Fibroblast of skin of abdomen (primary cell): ENCODE measurements at places on chromosomes 13 and 19.
A peak's percentile ranks its signal among the peaks of the same experiment; 100 is the strongest.

GRCh38 chr13:99566125-99567083 is 65.1 kb downstream of the TM9SF2 start:
- no peak for DNase-seq

DNA sequence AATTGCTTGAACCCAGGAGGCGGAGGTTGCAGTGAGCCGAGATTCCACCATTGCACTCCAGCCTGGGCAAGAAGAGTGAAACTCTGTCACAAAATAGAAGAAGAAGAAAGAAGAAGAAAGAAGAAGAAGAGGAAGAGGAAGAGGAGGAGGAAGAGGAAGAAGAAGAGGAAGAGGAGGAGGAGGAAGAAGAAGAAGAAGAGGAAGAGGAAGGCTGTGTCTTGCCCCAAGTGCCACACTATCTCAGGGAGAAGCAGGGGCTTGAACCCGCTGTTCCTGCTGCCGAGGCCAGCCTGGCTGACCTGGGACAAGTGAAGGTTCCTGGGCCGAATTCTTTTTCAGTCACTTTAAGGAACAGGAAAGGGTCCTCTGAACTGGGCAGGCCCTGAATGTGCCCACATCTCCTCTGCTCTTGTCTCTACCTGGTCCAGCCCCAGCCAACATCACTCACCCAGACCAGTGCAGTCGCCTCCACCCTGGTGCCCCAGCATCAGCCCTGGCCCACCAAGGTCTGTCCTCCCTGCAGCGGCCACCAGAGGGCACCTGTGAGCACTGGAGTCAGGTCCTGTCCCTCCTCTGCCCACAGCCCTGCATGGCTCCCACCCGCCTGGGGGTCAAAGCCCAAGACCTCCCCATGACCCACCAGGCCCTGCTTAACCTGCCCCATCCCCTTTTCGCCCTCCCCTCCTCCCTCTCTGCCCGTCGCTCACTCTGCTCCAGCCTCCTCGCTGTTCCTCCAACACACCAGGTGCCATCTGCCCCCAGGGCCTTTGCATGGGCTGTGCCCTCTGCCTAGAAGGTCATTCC is 20.0 kb downstream of the TICAM1 start:
- DNase-seq: peak; percentile 55

- DNase-seq: no peak
Measured at GRCh38 chr19:435056-435706, 25.7 kb downstream of the SHC2 start.

DNA sequence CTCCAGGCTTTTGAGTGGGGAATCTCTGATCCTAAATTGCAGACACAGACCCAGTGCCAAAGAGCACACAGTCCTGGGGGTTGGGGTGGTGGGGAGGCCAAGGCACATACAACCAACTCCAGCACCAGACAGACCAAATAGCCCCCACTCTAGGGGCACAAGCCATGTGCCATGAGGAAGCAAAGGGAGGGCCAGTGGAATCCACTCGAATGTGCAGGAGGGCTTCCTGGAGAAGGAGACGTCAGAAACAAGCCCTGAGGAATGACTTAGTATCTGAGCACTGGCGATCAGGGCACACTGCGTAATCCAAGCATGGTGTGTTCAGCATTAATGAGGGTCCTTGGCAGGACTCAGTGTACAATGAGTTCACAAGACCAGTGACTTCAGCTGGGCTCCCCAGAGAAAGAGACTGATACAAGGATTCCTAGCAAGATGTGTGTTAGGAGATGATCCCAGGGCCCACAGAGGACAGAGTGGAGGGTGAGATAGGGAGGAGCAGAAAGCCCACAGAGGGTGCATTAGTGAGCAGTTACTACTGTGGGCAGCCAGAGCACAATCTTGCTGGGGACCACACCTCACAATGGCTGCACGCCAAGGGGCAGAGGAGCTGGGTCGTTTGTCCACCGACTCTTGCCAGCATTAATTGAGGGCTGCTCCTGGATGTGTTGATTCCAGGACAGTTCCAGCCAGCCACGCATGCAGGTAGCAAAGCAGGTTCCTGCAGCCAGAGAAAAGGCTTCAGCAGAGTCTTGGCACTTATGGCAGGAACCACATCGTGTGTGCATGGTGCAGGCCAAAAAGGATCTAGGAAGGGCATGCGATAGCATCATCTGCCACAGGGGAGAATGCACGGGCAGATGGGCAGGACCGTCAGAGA is 152.6 kb upstream of the VSTM2B start:
- DNase-seq: no peak

- DNase-seq: peak; percentile 63
Measured at GRCh38 chr19:13146763-13147563, 3.2 kb downstream of the STX10 start.

DNA sequence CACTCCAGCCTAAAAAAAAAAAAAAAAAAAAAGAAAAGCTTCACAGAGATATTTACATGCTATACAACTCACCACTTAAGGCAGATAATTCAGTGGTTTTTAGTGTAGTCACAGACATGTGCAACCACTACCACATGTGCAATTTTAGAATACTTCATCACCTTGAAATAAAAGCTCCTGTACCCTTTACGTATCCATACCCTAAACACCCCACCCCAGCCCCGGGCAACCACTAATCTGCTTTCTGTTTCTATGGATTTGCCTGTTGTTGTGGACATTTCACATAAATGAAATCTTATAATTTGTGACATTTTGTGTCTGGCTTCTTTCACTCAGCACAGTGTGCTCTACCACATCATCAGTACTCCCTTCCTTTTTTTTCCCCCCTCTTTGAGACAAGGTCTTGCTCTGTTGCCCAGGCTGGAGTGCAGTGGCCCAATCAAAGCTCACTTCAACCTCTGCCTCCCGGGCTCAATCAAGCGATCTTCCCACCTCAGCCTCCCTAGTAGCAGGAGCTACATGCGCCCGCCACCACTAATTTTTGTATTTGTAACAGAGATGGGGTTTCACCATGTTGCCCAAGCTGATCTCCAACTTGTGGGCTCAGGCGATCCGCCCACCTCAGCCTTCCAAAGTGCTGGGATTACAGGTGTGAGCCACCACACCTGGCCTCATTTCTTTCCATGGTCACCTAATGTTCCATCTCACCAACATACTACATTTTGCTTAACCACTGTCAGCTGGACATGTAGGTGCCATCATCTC is 4.0 kb downstream of the DDX39A start:
- DNase-seq: no peak

GRCh38 chr13:103884101-103884723 is 818.0 kb upstream of the SLC10A2 start:
- no peak for DNase-seq

- no peak for DNase-seq
Measured at GRCh38 chr19:48986211-48986610, 6.9 kb downstream of the GYS1 start.

GRCh38 chr13:27493981-27494380 is 43.6 kb upstream of the MTIF3 start:
- DNase-seq: peak; percentile 44
